ENCODE measurements at places on chromosomes 12 and 14.
A peak's percentile ranks its signal among the peaks of the same experiment; 100 is the strongest.

GRCh38 chr12:120649442-120650232, 9.2 kb downstream of the CABP1 start:
- DNase-seq, result no peak

GRCh38 chr14:28294834-28295440, 471.6 kb upstream of the FOXG1 start:
- no peak for DNase-seq

DNA sequence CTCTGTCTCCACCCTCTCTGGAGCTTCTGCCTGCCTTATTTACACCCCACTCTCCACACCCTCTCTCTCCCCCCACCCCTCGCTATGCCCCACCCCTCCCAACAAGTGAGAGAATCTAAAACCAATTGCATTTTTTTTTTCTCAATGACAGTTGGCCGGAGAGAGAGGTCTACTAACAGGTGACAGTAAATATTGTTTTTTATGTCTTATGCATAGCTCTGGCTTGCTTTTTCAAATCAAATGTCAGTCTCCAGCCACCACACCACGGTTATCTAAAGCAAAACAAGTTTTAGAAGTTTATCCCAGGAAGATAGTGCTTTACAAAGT, at the start of gene KCNC2:
Gene KCNC2 (minus strand): TSS at position 28 of the 327 bp plus-strand sequence.
- no peak for DNase-seq

GRCh38 chr12:49832836-49833421, 4.7 kb upstream of the NCKAP5L start:
- DNase-seq, result no peak

DNA sequence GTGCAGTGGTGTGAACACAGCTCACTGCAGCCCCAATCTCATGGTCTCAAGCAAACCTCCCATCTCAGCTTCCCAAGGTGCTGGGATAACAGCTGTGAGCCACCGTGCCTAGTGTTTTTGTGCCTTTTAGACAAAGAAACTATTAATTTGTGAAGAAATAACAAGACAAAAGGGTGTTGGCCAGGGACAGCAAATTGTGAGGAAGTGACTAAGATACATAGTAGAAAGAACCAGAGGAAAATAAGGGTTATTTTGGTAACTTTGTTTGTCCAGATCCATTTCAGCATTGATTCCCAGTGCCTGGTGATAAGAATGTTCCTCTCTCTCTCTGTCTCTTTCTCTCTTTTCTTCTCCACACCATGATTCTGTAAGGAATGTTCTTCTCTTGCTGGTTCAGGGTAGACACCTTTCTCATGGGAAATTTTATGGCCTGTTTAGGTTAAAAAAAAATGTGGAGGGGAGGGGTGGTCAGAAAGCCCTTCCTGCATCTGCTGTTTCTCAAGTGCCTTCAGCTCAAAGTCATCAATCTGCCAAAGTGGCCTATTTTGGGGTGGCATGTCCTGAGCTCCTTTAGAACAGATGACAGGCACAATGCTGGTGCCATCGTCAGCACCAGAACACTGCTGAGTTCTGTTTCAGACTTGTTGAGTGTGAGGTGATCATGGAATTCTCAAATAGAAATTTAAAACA, 184.4 kb upstream of the EEA1 start:
- DNase-seq, result no peak

GRCh38 chr12:20701106-20701505, 6.0 kb downstream of the SLCO1C1 start:
- DNase-seq, result no peak

DNA sequence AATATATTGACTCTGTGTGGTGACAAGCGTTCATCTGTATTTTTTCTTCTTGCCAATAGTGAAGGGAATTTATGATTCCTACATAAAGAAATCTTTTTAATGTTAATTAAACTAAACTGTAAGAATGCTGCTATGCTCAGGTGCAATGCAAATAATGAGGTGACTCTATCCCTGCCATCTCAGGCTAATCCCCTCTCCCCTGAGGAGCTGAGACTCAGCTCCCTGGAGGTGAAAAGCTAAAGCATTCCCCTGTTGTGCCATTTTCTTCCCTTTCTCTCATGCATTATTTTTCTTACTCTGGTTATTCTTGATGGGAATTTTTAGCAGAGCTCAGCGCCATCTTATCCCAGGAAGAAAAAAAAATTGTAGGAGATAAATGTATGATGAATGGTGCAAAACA, 113.9 kb upstream of the FGD4 start:
- DNase-seq, result no peak

DNA sequence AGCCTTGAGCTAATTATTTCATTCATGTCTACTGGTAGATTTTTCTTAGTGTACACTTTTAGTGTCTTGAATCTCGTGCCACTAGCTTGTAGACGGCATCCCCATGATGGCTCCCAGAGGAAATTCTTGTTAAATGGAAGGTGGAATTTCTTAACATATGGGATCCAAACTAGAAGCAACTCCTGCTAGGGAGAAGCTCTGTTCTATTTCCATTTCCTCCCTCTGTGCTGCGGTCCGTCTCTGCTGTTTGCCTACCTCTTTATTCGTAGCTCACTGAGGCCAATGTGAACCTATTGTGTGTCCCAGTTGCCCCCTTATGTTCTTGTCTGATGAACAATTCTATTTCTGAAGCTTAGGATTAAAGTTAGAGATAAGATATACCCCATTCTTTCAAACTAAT, 588 bp downstream of the PIK3C2G start:
- DNase-seq, result no peak

DNA sequence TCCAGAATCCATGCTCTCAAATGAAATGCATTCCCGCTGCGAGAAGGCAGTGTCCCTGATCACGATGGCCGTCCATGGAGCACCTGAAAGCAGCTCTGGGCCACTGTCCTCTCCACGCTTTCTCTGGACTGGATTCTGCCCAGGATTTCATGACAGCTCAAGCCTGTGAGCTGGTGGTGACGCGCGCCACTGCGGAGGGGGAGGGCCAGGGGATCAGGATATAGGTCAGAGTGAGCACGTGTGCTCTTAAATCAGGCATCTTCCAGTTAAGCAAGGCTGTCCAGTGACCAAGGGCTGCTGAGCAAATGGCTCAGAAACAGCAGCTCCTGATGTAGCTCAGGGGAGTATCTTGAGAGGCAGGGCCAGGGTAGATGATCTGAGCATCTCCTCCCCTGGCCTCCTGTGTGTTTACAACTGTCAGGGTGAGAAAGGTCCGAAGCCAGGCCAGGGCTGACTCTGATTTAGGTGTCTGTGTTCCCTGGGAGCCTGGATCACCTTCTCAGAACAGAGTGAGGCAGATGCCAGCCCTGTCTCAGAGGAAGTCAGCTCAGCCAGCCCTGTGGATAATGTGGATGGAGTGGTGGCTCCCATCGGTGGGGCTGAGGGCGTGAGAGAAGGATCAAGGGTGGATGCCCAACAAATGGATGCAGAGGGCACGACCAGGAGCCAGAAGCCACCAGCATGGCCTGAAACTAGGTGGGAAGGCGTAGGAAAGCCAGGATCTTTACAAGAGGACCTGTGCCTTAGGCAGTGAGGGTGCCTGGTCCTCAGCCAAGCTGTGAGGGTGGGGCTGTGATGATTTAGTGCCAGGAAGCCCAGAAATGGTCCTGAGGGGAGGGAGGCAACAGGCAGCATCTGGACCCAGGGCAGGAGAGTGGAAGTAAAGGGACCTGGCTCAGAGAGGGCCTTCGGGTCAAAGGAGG, 55.3 kb downstream of the ELK3 start:
- peak; percentile 85 for DNase-seq

DNA sequence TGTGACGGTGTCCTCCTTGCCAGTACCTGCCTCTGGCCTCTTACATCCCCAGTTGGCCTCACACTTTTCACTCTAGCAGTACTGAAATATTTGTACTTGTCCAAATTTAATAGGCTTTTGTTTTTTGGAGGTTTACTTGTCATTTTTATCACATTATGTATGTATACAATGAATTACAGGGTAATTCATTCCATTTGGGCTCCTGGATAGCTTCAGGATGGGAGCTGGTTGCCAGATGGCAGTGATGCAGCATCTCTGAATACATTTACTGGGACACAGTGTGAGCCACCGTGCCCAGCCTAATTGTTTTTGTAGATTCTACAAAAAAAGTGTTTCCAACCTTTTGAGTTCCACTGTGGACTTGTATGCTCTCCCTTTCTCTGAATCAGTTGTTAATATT, 13.4 kb downstream of the CCDC77 start:
- no peak for DNase-seq

DNA sequence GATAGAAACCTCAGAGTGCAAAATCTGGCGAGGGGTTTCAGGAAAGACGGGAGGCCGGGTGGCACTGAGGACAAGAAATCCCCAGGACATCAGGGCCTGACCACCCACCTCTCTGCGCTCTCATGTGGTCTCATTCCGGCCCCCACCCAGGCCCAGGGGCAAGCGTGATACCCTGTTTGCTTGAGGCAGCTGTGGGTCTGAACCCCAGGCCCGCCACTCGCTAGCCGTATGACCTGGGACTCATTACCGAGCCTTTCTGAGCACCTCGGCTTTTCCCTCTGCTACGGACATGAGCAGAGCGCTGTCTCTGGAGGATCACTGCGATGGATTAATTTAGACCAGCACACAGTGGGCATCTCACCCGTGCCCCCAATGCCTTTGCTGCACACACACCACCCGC, 25.5 kb upstream of the BCDIN3D start:
- DNase-seq, result no peak

GRCh38 chr12:11732715-11733114, 83.2 kb downstream of the ETV6 start:
- no peak for DNase-seq

DNA sequence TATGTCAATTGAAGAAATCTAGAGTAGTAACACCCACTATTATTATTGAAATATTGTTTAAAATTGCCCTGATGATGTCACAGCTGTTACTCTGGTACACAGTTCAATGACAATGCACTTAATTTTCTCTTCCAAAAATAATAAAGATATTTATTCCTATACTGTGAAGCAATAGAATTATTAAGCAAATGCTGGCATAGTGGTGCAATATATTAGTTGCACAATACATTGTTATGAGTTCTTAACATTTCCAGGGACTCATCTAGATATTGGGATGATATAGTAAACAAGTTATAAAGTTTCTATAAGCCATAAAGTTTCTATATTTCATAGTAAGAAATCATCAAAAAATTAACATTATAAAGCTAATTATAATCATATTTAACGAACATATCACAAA, 897.8 kb downstream of the LRFN5 start:
- DNase-seq, result no peak

GRCh38 chr12:2934371-2934770, 24.8 kb upstream of the TEAD4 start:
- peak; percentile 74 for DNase-seq

- no peak for DNase-seq
These were observed 57.5 kb downstream of the RASSF3 start for GRCh38 chr12:64667793-64668192.

DNA sequence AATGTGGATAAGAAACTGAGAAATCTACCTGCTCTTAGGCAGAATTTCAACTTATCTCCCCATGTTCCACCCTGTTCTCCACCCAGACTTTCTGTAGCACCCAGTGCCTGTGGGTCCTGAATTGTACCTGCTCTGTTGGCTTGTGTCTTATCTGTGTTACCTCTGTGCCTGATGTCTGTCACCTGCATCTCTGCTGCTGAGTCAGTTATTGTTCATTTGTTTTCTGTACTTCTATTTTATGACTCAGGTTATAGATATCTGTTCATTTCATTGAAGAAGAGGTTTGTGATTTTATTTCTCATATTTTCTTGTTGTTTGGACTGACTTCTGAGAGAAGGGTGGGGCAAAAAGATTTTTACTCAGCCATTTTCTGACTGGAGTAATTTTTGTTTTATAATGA, 11.7 kb downstream of the SOCS4 start:
- DNase-seq, result no peak

DNA sequence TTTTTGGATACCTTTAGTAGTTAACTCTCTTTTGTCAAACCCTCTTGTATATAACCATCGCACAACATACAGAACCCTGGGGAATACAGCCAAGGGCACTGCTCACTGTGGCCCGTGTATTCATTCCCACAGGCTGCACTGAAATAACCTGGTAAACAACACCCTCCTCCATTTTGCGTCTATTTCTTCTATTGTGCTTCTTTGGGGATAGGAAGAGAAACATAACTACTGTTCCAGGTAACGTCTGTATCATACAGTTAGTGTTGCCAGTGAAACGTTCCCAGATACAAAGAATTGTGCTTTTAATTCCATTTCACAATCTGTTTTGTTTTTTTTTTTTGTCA, 9.6 kb downstream of the C12orf76 start:
- no peak for DNase-seq

DNA sequence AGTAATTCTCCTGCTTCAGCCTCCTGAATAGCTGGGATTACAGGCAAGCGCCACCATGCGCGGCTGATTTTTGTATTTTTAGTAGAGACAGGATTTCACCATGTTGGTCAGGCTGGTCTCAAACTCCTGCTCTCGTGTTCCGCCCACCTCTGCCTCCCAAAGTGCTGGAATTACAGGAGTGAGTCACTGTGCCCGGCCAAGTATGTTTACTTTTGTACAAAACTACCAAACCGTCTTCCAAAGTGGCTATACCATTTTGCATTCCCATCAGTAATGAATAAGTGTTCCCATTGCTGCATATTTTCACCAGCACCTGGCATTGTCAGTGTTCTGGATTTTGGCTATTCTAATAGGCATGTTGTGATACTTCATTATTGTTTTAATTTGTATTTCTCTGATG, 8.4 kb upstream of the KRT6A start:
- DNase-seq, result no peak

- no peak for DNase-seq
These were observed 43.0 kb downstream of the LMO3 start for GRCh38 chr12:16562921-16563320.

DNA sequence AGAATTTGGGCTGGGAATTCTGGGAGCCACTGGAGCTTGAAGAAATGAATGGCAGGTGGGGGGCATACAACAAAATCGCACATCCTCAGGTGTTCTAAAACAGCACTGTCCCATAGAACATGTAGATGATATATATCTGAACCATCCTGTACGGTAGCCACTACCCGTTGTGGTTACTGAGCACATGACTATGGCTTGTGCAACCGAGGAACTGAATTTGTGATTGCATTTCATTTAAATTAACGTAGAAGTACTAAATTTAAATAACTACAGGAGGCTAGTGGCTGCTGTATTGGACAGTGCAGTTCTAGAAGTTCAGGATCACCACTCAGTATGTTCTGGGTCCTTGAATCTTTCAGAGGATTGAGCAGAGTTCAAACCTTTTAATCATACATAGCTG, 172.4 kb downstream of the PHETA1 start:
- DNase-seq, result no peak

- DNase-seq, result no peak
These were observed 12.1 kb downstream of the SNRPF start for GRCh38 chr12:95870897-95871296.

- DNase-seq, result no peak
These were observed 291.9 kb downstream of the FUT8 start for GRCh38 chr14:65704437-65704836.

- DNase-seq, result no peak
These were observed 72.2 kb downstream of the BORCS5 start for GRCh38 chr12:12428961-12429657.
